ENCODE measurements at places on chromosomes 2 and 18.

DNA sequence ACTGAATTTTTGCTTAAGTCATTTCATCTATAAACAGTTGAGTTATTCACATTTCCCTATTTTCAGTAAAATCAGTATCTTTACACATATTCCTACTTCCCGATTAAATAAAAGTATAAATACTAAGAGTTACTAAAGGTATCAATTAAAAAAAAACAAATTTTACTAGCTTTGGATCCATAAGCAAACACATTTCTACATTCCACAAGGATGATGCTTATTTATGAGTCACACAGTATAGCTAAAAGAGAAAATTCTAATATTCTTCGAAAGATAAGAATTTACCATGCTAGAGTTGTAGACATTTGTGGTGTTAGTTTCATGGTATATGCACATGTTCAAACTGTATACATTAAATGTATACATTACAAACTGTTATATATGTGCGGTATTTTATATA is 23.7 kb downstream of the PGAP1 start:
- DNase-seq, result no peak

- DNase-seq, result no peak
These were observed 26.4 kb downstream of the TRAPPC12 start for GRCh38 chr2:3405876-3406275.

GRCh38 chr2:38610851-38611801 is 8.4 kb upstream of the HNRNPLL start:
- DNase-seq, result no peak

GRCh38 chr2:180184506-180184905 is 177.4 kb upstream of the CWC22 start:
- DNase-seq, result no peak
